ENCODE measurements at places on chromosomes 7 and 10. TPM values are rescaled to one million over a fixed set of nuclear protein-coding genes. Genes with fewer than 3 reads are reported as not detected.

The CYP2E1 gene
- 0.18 TPM for total RNA-seq

The PALD1 gene
- total RNA-seq: under 0.01 TPM

The PBLD gene
- 2.9 TPM for total RNA-seq

The MSMB gene
- not detected for total RNA-seq

The MDFIC gene
- 41.8 TPM for total RNA-seq

The NHLRC2 gene
- total RNA-seq: 4.9 TPM

The SPOCK2 gene
- total RNA-seq: not detected

The CTAGE15 gene
- total RNA-seq: not detected

The ADCY1 gene
- 0.71 TPM for total RNA-seq

The SLC39A12 gene
- total RNA-seq: not detected

The SPDYE1 gene
- not detected for total RNA-seq

The CLCN1 gene
- not detected for total RNA-seq

The PDE1C gene
- 0.86 TPM for total RNA-seq

The PODXL gene
- total RNA-seq: 5.3 TPM

The PLEKHS1 gene
- total RNA-seq: not detected

The KAT6B gene
- 7.1 TPM for total RNA-seq

The MALRD1 gene
- 0.53 TPM for total RNA-seq

The ING3 gene
- total RNA-seq: 7.6 TPM

The NPC1L1 gene
- total RNA-seq: not detected

The AKR1C1 gene
- total RNA-seq: 11.7 TPM

The C10orf67 gene
- 0.53 TPM for total RNA-seq

The IL6 gene
- total RNA-seq: 9.5 TPM

The AGR2 gene
- total RNA-seq: not detected

The CYP2C19 gene
- total RNA-seq: not detected

Measured in myometrial cell (primary cell).